ENCODE measurements at places on chromosomes 2 and 18.
A peak's percentile ranks its signal among the peaks of the same experiment; 100 is the strongest.

DNA sequence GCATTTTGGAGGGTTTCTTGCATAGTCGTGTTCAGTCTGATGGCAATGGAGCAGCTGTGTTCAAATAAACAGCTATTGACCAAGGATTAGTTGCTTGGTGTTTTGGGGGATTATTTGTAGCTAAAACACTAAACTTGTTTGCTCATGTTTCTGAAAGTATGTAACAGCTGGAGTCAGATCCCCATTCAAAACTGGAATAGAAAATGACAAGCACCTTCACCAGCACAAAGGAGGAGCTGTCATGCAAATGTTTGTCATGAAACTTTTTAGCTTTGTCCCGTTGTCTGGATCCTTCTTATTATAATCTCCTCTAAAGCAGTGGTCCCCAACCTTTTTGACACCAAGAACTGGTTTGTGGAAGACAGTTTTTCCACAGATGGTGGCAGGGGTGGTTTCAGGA, 96.9 kb upstream of the ZNF236 start:
- no peak for DNase-seq

DNA sequence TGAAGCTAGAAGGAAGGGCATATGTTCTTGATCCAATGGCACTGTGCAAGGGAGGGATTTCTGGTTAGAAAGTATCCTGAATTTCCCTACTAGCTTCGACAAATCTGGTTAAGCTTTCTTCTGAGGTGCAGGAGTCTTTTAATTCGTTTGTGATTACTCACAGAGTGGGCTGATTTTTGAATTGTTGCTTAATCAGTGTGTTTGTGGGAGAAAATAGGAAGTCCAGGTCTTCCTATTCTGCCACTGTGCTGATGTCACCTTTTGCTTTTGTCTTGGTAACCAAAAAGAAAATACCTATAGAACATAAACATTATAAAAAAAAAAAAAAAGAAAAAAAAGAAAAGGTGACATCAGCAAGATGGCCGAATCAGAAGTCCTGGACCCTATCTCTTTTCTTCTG, 1008.6 kb downstream of the TSN start:
- peak; percentile 27 for DNase-seq

DNA sequence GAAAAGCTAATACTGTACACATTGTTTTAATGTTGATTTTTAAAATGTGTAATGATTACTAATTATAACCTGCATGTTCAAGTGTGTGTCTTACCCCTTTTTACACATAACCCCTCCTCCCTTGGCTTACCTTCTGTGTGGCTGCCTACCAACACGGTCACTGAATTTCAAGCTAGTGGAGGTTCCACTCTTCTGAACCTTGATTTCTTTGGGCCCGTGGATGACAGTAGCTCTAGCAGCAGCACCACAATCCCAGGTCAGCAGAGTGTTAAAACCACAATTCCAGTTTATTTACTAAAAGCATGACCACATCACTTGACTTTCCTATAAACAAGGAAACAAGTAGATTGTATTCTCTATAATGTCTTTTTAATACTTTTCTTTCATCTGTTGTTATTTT, 56.9 kb downstream of the AFTPH start:
- no peak for DNase-seq

DNA sequence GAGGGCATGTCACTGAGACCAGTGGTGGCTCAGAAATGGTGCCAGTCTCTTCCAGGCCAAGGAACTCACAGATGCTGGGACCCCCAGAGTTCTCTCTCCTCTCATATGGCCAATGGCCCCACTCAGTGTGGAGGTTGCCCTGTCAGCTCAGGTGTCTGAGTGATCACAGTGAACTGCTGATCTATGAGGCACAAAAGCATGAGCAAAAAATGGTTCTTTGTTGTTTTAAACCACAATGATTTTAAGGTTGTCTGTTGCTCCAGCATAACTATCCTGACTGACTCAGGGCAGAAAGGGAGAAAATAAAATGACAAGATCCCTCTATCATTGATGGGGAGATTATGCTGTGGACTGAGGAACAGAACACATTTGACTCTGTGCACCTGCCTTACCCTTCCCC, 57.8 kb downstream of the FBLN7 start:
- no peak for DNase-seq

DNA sequence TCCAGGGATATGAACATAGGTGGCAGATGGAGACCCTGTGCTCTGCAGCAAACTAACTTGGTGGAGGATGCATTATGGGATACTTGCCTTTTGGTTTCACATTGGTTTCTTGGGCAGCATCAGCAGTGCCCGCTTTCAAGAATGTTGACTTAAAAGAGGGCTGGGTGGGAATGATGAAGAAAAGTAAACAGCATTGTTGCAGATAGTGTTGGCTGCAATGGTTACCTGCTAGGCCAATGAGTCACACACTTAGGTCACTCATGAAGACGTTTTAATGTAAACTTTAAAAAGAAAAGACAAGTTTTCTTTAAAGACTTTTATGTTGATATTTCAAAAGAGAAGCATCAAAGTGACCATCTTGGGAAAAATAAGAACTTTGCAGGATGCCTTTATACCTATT, 26.1 kb upstream of the FAM237A start:
- no peak for DNase-seq

All from OCI-M1 (cell line).